Dorsolateral prefrontal cortex (tissue), 122 donors: ENCODE measurements at places on chromosomes 11 and 22. TPM values are rescaled to one million over a fixed set of nuclear protein-coding genes. Genes with fewer than 3 reads are reported as not detected.

DNA sequence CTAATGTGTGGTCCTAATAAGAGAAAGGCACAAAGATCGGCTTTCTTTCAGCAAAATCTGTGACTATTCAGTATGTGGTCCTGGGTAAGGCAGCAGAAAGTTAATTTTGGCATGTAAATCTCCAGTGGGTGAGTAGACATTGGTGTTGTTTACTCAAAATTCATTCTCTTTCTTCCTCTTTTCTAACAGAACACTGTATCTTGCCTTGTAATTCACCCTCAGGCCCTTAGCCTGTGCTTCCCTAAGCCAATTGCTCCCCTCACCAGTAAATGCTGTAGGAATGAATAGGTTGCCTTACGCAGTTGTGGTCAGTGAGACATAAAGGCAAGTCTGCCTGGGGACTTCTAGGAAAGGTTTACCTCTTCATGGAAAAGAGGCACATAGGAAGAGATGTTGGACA, 49.9 kb upstream of the PDE3B start:
- no peak for DNase-seq

- no peak for DNase-seq
Measured at GRCh38 chr22:42202048-42202447, 68.4 kb downstream of the TCF20 start.

The DESI1 gene
- 55.5 TPM for total RNA-seq

- no peak for DNase-seq
Measured at GRCh38 chr11:57490456-57491248, 24.9 kb downstream of the SLC43A1 start.

GRCh38 chr11:41382927-41383326, 76.5 kb downstream of the LRRC4C start:
- DNase-seq = no peak
